Activated T-cell treated with anti-CD3 and anti-CD28 coated beads, Interleukin-2, amount 50 U/mL, for 72 hours (primary cell): ENCODE measurements at places on chromosomes 7 and 10. TPM values are rescaled to one million over a fixed set of nuclear protein-coding genes. Genes with fewer than 3 reads are reported as not detected.

DNA sequence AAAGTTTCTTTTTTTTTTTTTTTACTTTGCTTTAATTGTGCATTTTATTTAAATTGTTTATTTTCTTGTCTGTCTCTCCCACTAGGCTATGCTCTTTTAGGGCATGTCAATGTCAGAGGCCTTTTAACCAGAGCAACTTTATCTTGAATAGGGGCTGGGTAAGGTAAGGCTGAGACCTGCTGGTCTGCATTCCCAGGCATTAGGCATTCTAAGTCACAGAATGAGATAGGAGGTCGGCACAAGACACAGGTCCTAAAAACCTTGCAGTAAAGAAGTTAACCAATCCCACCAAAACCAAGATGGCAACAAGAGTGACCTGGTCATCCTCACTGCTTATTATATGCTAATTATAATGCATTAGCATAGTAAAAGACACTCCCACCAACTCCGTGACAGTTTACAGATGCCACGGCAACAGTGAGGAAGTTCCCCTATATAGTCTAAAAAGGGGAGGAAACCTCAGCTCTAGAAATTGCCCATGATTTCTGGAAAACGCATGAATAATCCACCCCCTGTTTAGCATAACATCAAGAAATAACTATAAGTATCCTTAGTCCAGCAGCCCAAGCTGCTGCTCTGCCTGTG lies 47.0 kb upstream of the FRMD4A start:
- DNase-seq, result no peak

GRCh38 chr7:16268821-16269768 lies 152.2 kb downstream of the CRPPA start:
- no peak for DNase-seq

GRCh38 chr7:157703534-157704195 lies 366.9 kb downstream of the DNAJB6 start:
- no peak for DNase-seq

DNA sequence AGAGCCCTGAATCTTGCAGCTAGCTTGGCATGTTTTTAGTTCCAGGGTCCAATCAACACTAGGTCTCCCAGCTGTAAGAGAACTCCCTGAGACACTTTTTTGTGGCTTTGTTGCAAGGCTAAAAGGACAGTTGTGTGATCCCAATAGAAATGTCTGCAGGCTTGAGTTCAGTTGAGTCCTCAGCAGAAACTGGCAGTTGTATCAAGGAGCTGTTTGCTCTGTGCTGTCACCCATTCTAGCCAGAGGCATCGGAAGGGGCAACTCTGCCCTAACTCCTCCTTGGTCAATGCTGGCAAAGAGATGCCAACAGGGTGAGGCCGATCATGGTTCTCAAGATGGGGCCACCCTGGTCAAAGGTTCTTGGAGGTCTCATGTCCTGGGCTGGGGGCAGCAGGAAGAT lies 224.1 kb downstream of the BUB3 start:
- DNase-seq, result no peak

DNA sequence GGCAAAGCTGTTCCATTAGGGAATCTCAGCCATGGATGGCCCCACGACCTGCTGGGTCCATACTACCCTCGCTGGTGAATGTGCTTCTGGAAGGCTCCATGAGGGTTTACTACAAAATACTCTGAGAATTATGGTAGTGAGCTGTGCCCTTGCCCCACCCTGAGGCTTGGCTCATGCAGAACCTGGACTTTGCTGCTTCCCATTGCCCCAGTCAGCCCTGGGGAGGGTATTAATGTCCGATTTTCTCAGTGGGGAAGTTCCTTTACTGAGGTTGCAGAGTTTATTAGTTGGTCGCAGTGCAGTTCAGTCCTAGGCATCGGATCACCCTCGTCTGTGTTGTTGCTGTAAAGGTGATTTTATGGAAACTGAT lies 310.1 kb downstream of the WDR37 start:
- no peak for DNase-seq

DNA sequence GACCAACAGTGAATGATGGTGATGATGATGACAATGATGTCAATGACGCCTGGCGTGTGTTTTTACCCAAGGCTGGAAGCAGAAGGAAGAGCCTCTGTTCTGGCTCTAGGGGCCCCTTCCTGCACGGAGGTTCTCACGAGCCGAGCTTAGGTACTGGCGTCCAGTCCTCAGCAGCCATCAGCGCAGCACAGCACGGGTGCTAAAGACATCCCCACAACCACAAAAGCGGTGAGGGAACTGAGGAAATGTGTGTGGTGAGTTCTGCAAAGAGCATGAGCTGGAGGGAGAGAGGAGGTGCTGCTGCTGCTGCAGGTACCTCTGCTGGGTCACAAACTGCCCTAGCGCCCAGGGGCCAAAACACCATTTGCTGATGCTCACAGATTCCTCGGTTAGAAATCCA lies 81.6 kb downstream of the SFMBT2 start:
- DNase-seq, result no peak

GRCh38 chr7:47400741-47401206 lies 181.1 kb downstream of the TNS3 start:
- DNase-seq, result no peak

GRCh38 chr10:72712136-72712535 lies 20.2 kb downstream of the MCU start:
- DNase-seq, result no peak

GRCh38 chr10:3068201-3068967 lies 1.0 kb downstream of the PFKP start:
- peak; percentile 64 for DNase-seq

GRCh38 chr7:102860351-102860811 lies 52.4 kb upstream of the LRRC17 start:
- DNase-seq, result no peak

GRCh38 chr10:68721673-68722335 lies 765 bp downstream of the CCAR1 start:
- no peak for DNase-seq

DNA sequence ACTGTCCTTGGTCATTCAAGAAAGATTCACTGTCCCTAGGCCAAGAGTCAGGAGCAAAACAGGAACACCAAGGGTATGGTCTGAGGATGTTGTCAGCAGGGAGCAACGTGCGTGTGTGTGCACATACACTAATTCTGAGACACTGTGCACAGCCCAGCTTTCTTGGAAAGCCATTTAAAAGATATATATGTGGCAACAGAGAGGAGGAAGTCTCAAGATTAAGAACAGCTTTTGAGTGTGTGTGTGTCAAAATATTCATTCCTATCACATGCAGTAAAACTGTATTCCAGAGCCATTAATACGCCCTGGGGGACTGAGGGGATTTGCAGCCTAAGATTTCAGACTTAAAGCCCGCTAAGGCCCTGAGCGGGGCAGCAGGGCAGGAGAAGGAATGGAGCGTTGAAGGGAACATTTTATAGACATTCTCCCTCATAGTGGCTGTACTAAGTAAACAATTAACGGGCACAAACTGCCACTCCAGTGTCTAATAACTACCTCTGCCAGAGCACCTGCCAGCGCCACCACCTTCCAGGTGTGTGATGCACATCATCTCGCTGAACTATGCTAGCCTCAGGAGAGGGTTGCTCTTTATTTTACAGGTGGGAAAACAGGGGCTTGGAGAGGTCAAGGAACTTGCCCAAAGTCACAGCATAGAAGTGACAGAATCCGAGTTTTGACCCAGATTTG lies 2.0 kb downstream of the NOD1 start:
- no peak for DNase-seq

- DNase-seq, result no peak
Observed at GRCh38 chr7:105098863-105099515, 85.0 kb downstream of the KMT2E start.

DNA sequence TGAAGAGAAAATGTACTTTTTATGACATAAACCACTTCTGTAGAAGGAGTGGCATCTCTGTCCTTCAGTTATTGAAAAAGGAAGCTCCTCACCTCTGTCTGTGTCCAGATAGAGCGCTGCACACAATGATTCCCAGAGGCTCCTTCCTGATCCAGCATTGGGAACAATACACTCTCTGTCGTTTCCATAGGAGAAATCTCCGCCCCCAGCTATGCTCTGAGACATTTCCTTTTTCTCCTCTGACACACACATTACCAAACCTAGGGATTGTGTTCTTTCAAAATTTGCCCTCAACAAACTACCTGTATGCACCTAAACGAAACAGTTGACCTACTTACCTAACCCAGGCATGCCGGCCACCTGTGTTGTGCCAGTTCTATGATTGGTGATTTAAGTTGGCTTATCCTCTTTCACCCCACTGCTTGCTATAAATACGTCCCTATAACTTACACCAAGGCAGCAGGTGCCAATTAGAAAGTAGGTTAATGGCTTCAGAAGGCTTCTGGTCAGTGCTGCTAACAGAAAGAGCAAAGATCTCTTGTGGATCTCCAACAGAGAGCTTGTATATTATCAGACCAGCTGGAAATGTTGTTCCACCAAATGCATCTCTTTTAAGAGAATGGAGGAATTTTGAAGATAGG lies 140.1 kb upstream of the JCAD start:
- DNase-seq, result no peak

DNA sequence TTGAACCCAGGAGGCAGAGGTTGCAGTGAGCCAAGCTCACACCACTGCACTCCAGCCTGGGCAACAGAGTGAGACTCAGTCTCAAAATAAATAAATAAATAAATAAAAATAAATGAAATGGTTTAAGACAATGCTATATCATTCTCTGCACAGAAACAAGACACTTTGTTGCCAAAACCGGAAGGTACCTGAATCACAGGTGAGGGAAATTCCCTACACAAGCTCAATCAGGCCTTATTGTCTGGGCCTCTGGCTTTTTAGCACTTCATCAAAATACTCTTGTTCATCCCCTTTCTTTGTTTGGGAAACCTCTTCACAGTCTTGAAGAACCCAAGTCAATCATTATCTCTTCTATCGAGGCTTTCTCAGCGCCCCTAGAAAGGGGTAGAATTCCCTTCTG lies 166.1 kb upstream of the NPSR1 start:
- DNase-seq, result no peak

GRCh38 chr7:152899548-152900109 lies 140.1 kb downstream of the ACTR3B start:
- DNase-seq, result no peak

- peak; percentile 62 for DNase-seq
Observed at GRCh38 chr10:63521416-63522276, 445 bp downstream of the REEP3 start.

- DNase-seq, result no peak
Observed at GRCh38 chr10:57987055-57987721, 280.5 kb downstream of the IPMK start.

DNA sequence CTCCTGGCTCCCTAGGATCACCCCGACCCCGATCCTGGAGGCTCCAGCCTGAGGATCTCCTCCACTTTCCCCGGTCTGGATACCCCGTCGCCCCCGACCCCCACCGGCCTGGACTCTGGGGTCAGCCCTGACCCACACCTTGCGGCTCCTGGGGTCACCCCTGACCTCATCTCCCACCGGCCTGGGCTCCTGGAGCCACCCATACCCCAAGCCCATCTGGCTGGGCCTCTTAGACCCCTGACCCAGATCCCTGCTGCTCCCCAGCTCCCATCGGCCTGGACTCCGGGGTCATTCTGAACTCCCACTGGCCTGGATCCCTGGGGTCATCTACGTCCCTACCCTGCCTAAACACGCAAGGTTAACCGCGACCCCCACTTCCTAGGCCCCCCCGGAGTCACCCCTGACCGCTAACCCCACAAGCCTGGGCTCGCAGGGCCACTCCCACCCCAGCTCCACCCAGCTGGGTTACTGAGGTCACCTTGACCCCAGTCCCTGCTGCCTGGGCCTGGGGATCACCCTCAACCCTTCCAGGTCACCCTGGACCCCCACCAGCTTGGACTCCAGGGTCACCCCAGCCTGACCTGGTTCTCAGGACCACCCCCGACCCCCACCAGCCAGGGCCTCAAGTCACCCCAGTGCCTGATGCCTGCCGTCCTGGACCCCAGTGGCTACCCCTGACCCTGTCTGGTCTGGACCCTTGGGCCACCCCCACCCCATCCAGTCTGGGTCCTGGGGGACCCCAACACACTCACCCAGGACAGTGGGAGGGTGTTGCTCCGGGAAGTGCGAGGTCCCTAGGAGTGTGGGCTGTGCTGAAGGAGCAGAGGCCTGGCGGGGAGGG lies 1.2 kb downstream of the FOXK1 start:
- peak; percentile 46 for DNase-seq

- peak; percentile 77 for DNase-seq
Observed at GRCh38 chr7:26061678-26062603, 90.1 kb upstream of the NFE2L3 start.

Gene GPRIN2
- total RNA-seq, result not detected

Gene A1CF
- total RNA-seq, result not detected

Gene NET1
- 22.2 TPM for total RNA-seq

Gene TET1
- 0.69 TPM for total RNA-seq

Gene CCAR1
- 121 TPM for total RNA-seq

Gene UTF1
- 0.21 TPM for total RNA-seq

Gene MYL10
- not detected for total RNA-seq

Gene MPLKIP
- total RNA-seq, result 36.1 TPM

Gene PHYHIPL
- total RNA-seq, result not detected

Gene DLX5
- total RNA-seq, result not detected

Gene SPDYE8
- total RNA-seq, result not detected

Gene SLC13A1
- not detected for total RNA-seq

Gene SAMD9L
- 27.0 TPM for total RNA-seq

Gene HTR7
- total RNA-seq, result 0.10 TPM

Gene HOXA7
- total RNA-seq, result not detected

Gene NUTM2B
- total RNA-seq, result 0.70 TPM

Gene ATXN7L1
- total RNA-seq, result 12.5 TPM

Gene WIPF3
- total RNA-seq, result not detected

Gene TRPV6
- total RNA-seq, result not detected
